ENCODE measurements at places on chromosomes 7 and 10.

DNA sequence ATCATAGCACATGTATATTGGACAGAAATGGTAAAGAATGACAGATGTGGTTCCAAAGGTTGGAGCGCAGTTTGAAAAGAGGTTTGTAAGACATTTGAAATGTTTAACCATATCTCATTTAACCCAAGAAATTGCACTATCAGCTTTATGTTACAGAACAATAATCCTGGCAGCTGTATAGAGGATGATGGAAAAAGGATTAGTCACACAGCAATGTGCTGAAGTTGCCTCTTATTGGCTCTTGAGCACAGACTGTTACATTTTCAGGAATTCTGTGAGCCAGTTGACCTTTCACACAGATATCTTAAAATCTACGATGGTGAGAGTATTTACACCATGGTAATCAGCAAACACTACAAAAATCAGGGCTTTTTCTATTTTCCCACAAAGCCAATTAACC is 3.9 kb downstream of the COG5 start:
- DNase-seq = no peak

- DNase-seq = no peak
Observed at GRCh38 chr10:79143879-79144278, 75.1 kb downstream of the ZMIZ1 start.

- DNase-seq = no peak
Observed at GRCh38 chr7:74284781-74285259, 4.4 kb upstream of the CLIP2 start.

DNA sequence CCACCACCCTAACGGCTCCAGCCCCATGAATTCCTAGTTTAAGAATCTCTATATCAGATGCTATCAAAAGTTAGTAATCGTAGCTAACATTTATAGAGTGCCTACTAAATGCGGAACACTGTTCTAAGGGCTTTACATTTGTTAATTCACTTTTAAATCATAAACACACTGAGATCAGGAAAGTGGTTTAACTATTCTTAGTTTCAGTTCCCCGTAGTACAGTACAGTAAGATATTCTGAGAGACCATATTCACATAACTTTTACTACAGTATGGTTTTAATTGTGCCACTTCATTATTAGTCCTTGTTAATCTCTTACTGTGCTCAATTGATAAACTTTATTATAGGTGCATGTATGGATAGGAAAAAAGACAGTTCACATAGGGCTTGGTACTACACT is 22.5 kb downstream of the SYPL1 start:
- DNase-seq = no peak

DNA sequence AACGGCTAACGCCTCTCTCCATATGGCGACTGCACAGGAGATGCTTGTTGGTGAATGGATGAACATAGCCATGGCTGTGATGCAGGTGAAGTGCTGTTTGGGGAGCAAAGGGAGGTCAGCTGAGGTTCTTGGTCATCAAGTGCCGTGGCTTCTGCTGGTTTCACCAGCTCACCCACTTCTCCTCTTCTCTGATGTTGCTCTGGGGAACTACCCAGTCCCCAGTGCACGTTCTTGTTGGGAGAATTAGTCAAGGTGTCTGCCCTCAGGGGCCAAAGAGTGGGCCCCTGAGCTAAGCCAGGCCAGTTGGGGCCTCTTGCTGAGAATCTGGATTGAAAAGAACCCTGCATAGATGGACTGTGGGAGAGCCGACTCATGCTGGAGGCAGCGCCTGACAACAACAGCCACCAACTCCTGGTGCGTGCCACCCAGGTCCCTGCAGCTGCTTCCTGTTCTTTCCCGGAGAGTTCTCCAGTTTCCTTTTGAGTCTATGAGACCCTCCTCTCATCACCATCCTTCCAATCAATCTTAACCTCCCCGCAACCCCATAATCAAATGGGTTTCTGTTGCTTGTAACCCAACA is 3.0 kb downstream of the BTBD16 start:
- DNase-seq = no peak
